Activated CD8-positive, alpha-beta T cell treated with anti-CD3 and anti-CD28 coated beads, Interleukin-2, amount 10 ng/mL, durations not matched to agents 7 days and 5 days (primary cell): ENCODE measurements at places on chromosomes 3 and 15.

GRCh38 chr3:123303976-123304560 is 102.3 kb downstream of the SEC22A start:
- no peaks in the 10 kb centered on the region for H3K4me1 ChIP-seq
- no peaks in the 10 kb centered on the region for H3K36me3 ChIP-seq
- no peak overlapping the region for H3K27ac ChIP-seq
- peaks cover 2% of the 10 kb centered on the region for H3K27me3 ChIP-seq

DNA sequence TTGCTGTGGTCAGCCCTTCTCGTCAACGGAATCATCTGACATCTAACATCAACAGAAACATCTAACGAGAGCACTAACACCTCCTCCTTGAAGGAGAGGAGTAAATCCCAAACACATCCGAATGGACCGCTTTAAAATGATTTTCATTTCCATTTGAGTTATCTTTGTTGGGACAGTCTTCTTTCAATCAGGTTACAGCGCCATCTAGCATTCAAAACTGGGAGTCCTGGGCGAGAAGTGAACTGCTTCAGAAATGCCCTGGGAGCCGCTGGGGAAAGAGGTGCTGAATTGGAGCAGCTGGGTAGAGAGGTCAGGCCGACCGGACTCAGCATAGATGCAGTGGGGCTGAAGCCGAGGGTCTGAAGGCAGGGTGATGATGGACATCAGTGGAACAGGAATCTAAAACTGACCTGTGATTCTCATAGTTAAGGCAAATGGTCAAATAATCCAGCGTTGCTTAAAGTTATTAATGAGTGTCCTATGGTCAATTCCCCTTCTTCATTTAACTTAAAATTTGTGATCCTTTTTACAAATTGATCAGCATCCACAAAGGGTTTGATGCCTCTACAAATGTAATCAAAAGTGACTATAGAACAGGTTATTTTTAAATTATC is 170.0 kb upstream of the NDN start:
- no peaks in the 10 kb centered on the region for H3K4me1 ChIP-seq
- H3K27ac ChIP-seq: no peak overlapping the region
- H3K36me3 ChIP-seq: no peaks in the 10 kb centered on the region

DNA sequence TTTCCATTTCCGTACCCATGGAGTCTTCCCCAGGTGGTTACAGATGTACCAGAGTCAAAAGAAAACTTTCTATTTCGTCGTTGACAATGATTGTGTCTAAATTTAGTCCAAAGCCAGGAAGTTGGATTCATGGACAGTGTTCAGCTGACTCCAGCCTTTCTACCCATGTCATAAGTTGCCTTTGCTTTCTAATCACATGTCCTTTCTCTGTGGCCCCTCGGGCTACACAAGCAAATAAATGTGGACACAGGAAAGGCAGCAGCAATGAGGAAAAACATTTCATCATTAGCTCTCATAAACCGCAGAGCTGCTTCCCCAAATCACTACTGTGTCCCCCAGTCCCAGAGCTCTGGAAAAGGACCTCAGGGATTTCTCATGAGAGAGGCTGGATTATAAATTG is 82.0 kb downstream of the USF3 start:
- no peak overlapping the region for H3K27ac ChIP-seq
- H3K4me1 ChIP-seq: no peaks in the 10 kb centered on the region
- H3K4me3 ChIP-seq: no peak overlapping the region
- no peak for DNase-seq

DNA sequence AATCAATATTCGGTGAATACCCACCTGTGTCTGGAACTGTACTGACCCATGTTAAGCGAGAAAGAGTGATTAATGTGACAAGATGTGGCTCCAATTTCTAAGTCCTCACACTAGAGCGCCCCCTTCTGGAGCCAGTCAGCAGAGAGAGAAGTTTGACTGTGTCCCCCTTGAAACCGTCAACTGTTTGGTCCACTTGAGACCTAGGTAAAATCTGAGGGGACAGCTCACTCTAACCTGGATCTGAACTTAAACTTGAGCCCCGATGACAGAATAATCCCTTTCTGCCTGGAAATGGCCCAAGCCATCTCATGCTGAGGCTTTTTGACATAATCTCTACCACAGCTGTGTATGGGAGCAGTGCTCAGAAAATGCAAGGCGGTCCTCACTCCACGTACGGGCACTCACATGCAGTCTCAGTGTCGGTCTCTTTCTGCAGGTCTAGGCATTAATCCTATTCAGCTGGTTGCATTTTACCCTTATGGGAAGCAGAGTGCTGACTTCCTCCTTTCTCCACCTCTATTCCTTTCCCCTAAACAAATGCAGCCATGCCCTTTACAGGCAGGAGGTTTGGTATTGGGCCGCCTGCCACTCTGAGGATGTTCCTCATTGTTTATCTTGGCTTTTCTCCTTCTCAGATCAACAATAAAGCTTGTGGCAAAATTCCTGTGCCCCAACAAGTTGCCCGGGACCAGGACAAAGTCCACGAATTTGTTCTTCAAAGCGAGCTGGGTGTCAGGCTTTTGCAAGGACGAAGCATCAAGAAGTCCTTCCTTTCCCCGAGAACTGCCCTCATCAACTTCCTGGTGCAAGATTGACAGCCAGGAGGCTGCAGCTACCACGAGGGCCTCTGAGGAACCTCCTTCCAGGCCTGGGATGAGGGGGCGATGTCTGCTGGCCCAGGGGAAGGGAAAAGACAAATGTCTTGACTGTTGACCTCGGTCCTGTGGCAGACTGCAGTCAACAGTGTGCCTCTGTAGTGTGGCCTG is 47.5 kb upstream of the LIMD1 start:
- no peaks in the 10 kb centered on the region for H3K27me3 ChIP-seq
- H3K4me3 ChIP-seq: no peak overlapping the region
- H3K27ac ChIP-seq: no peak overlapping the region
- DNase-seq: peak; percentile 48
- H3K4me1 ChIP-seq: no peaks in the 10 kb centered on the region

DNA sequence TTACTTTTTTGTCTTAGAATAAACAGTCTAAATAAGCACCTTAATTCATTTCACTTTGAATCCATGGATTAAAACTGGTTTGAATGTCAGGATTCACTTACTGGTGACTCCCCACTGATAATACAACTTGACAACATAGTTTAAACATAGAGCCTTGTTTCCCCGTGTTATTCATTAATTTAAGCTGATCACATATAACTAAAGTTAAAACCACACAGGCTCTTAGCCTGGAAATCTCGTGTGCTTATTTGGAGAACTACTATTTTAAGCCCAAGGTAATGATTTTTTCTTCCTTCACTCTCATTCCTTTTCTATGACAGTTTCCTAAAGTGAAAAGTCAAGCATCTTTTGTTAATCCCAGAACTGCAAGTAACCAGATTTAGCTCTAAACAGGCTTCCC is 64.2 kb downstream of the HACD2 start:
- no peak overlapping the region for H3K27ac ChIP-seq
- peaks cover 13% of the 10 kb centered on the region for H3K36me3 ChIP-seq
- H3K4me3 ChIP-seq: no peak overlapping the region
- DNase-seq: no peak
- H3K4me1 ChIP-seq: peaks cover 30% of the 10 kb centered on the region

- H3K36me3 ChIP-seq: peaks cover 55% of the 10 kb centered on the region
- peak; percentile 35 for DNase-seq
- H3K27ac ChIP-seq: peak overlapping the region; percentile 40
- H3K27me3 ChIP-seq: no peaks in the 10 kb centered on the region
- H3K4me3 ChIP-seq: peak overlapping the region; percentile 77
- peaks cover 69% of the 10 kb centered on the region for H3K4me1 ChIP-seq
Measured at GRCh38 chr3:45596290-45596791, 1.8 kb downstream of the LIMD1 start.

DNA sequence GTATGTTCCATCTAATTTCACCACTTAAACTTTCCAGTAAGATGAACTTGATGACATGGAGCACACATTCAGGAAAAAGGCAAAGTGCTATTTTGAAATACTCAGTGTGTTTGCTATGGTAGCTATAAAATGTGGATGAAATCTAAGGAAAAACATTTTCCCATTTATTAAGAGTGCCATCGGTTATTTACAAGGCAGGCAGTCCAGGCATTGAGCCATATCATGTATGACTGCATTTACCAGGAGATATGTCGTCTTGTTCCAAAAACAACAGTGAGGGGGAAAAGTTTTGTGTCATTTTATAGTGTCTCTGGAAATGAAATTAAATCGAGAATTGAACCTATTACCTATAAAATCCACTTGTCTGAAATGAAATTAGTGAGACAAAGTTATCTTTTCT is 13.7 kb downstream of the ANXA2 start:
- peaks cover 27% of the 10 kb centered on the region for H3K4me1 ChIP-seq
- H3K27me3 ChIP-seq: no peaks in the 10 kb centered on the region
- DNase-seq: no peak
- no peak overlapping the region for H3K27ac ChIP-seq

DNA sequence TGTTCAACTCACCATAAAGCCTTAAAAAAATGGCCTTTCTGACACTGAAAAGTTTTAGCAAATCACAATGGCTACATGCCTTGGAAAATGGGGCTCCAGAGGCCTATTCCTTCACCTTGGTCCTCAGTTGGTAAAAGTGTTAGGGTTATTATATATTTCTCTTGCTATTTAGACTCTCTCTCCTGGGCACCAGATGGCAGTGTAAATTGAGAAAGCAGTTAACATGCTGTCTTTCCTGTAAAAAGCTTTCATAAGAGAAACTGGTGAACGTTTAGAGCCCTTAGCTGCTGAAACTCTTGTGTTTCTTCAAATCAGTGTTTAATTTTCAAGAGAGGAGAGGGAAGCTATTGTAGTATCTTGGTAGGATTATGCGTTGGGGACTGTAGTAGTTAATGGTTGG is 89.9 kb downstream of the LRTM1 start:
- no peaks in the 10 kb centered on the region for H3K36me3 ChIP-seq
- no peak overlapping the region for H3K27ac ChIP-seq
- H3K27me3 ChIP-seq: no peaks in the 10 kb centered on the region
- H3K4me3 ChIP-seq: no peak overlapping the region

GRCh38 chr15:60982249-60982910 is 246.7 kb downstream of the RORA start:
- H3K4me3 ChIP-seq: no peak overlapping the region
- no peak overlapping the region for H3K27ac ChIP-seq
- DNase-seq: no peak
- H3K36me3 ChIP-seq: no peaks in the 10 kb centered on the region
- peaks cover 37% of the 10 kb centered on the region for H3K27me3 ChIP-seq

DNA sequence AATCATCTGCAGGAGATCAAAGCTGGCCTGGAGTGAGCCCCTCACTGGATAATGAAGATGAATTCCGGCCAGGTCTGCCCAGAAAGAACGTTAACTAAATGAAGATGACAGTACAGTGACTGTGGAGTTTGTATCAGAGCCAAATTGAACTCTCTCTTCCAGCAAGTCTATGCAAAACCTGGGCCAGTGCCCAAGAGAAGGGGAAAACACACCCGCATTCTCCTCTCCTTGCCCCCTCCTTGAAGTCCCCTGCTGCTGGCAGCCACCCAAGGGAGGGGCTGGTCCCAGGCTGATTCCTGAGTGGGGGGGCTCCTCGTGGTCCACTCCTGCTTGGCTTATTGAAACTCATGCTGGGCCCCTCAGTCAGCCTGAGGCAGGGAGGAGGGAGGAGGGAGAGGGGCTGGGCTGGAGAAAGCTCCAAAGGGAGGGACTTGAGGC is 155.7 kb downstream of the RAB11A start:
- no peaks in the 10 kb centered on the region for H3K4me1 ChIP-seq
- peaks cover 19% of the 10 kb centered on the region for H3K27me3 ChIP-seq
- H3K27ac ChIP-seq: no peak overlapping the region
- H3K4me3 ChIP-seq: no peak overlapping the region
- DNase-seq: no peak

- H3K4me3 ChIP-seq: no peak overlapping the region
- H3K27me3 ChIP-seq: no peaks in the 10 kb centered on the region
- H3K36me3 ChIP-seq: no peaks in the 10 kb centered on the region
- no peak for DNase-seq
- H3K4me1 ChIP-seq: no peaks in the 10 kb centered on the region
- H3K27ac ChIP-seq: no peak overlapping the region
Measured at GRCh38 chr3:43512754-43513404, 108.9 kb downstream of the ANO10 start.

DNA sequence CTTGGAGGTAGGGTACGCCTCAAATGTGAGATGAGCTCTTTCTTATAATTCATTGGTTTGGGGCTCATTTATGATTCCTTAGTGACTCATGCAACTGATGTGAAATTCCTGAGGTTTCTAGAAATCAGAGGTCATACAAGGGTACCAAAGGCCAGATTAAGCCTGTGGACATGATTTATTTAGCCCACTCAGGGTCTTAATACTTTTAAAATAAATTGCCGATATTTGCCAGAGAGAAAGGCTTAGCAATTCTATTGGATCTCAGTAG is 289.0 kb downstream of the NEK10 start:
- H3K27me3 ChIP-seq: no peaks in the 10 kb centered on the region
- H3K27ac ChIP-seq: no peak overlapping the region

- H3K27me3 ChIP-seq: peaks cover 10% of the 10 kb centered on the region
- H3K4me1 ChIP-seq: peaks cover 24% of the 10 kb centered on the region
- no peak overlapping the region for H3K4me3 ChIP-seq
Measured at GRCh38 chr15:40243126-40243810, 4.4 kb downstream of the PAK6 start.

- H3K4me3 ChIP-seq: no peak overlapping the region
- no peaks in the 10 kb centered on the region for H3K36me3 ChIP-seq
- no peak for DNase-seq
- no peaks in the 10 kb centered on the region for H3K4me1 ChIP-seq
- H3K27me3 ChIP-seq: no peaks in the 10 kb centered on the region
Measured at GRCh38 chr3:40044487-40044886, 235.1 kb downstream of the MYRIP start.

DNA sequence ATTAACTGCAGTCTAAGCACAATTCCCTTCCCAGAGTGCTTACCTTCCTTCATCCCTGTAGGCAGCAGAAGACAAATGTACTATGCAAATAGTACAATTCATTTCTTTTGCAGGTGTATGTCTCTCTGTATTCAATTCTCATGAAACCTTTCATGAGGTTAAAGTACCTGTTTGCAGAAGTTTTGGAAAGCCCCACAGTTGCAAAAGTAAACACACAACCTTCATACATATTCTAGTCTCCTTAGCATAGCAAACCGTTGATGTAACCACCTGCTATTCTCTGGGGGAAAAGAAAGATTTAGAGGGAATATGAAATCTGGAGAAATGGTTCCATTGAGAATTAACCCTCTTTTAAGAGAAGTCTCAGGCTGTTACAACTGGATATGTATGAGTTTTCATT is 200.3 kb upstream of the SUCLG2 start:
- H3K27me3 ChIP-seq: peaks cover 2% of the 10 kb centered on the region
- H3K27ac ChIP-seq: no peak overlapping the region
- no peaks in the 10 kb centered on the region for H3K36me3 ChIP-seq

DNA sequence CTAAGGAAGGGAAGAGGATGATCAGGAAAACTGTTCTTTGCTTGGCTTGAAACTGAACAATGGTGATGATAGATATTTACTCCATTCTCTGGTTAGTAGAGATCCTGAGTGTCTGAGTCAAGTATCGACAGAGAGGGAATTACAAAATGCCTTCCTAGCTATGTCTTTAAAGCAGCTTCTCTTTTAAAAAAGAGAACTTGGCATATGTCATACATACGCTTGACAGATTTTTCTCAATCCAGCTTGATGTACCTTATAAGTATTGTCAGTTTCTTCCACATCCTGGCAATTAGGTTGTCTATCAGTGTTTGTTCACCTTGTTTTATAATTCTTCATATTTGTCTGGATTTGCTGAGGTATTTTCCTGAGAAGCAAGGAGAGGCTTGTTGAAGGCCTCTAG is 5.0 kb upstream of the EPHB1 start:
- no peak for DNase-seq
- H3K36me3 ChIP-seq: no peaks in the 10 kb centered on the region
- H3K4me1 ChIP-seq: peaks cover 3% of the 10 kb centered on the region
- no peak overlapping the region for H3K4me3 ChIP-seq
- peaks cover 42% of the 10 kb centered on the region for H3K27me3 ChIP-seq

- no peak for DNase-seq
- no peaks in the 10 kb centered on the region for H3K36me3 ChIP-seq
- H3K4me3 ChIP-seq: no peak overlapping the region
- H3K4me1 ChIP-seq: no peaks in the 10 kb centered on the region
- no peak overlapping the region for H3K27ac ChIP-seq
- H3K27me3 ChIP-seq: no peaks in the 10 kb centered on the region
Measured at GRCh38 chr3:22951910-22952309, 251.2 kb upstream of the UBE2E2 start.
